ENCODE measurements at places on chromosomes 12 and 14.

- DNase-seq: no peak
Observed at GRCh38 chr12:124240493-124240892, 54.4 kb upstream of the RFLNA start.

GRCh38 chr14:56905282-56905681 lies 95.0 kb upstream of the OTX2 start:
- no peak for DNase-seq

DNA sequence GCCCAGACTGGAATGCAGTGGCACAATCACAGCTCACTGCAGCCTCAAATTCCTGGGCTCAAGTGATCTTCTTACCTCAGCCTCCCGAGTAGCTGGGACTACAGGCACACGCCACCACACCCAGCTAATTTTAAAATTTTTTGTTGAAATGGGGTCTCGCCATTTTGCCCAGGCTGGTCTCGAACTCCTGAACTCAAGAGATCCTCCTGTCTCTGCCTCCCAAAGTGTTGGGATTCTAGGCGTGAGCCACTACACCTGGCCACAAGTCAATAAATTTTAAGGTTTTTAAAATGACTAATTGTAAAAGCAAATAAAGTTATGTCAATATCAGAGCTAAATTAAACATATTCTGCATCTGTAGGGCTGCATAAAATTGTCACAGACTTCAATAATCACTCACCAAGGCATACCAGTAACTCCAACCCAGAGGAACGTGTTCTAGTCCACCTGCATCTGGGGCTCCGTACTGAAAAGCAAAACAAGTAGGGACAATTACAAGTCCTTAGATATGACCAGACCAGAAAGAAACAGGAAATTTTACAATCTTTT lies 13.9 kb downstream of the GNS start:
- DNase-seq: no peak

GRCh38 chr14:91520138-91520537 lies 10.0 kb upstream of the PPP4R3A start:
- no peak for DNase-seq

DNA sequence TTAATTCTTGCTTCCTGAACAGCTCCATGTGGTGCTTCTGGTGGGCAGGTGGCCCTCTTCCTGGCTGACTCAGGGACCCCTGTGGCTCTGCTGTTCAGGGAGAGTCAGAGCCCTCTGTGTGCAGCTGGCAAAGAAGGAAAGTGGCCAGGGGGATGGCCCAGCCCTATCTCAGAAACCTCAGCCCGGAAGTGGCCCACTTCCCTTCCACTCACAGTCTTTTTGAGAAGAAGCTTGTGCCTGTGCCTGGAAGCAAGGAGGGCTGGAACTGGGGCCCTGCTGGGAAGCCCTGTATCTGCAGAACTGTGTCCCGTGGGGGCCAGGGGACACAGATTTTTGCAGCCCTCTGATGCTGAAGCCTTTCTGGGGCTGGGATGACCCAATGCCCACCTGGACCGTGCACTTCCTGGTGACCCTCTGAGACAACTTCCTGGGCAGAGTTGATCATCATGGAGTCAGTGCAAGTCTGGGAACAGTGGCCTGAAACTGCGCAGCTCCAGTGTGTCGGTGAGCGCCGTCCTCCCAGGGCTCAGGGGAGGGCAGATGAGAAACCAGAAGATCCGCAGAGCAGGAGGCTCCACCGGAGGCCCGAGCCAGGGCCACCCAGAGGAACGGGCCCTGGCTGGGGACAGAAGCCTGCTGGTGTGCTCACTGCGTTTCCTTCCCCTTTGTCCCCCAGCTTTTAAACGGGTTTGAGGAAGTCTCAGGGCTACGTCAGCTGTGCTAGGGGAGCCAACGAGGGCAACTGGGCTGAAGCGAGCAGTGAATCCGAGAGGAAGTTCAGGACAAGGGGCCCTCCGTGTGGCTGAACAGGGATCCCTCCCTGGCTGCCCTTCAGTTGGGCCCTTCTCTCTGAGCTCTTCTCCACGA lies 217.4 kb upstream of the RTL1 start:
- peak; percentile 8 for DNase-seq

DNA sequence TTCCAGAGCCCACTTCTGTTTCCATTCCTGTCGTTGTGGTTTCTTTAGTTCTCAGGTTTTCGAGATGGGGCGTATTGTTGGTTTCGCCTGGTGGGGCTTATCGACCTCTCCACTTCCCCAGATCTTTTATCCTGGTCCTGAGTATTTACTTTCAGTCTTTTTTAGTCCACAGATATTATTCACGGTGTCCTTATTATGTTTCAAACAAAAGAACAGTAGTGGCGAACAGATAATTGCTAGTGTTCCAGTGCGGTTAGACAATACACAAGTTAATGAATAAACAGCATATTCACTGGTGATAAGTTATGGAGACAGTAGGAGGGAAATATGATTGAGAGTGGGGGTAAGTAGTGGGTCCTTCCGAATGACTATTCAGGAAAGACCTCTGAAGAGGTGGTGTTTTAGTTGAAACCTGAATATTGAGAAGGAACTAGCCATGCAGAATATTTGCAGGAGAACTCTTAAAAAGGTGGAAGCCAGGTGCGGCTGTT lies 668 bp downstream of the TMEM260 start:
- DNase-seq: peak; percentile 5

DNA sequence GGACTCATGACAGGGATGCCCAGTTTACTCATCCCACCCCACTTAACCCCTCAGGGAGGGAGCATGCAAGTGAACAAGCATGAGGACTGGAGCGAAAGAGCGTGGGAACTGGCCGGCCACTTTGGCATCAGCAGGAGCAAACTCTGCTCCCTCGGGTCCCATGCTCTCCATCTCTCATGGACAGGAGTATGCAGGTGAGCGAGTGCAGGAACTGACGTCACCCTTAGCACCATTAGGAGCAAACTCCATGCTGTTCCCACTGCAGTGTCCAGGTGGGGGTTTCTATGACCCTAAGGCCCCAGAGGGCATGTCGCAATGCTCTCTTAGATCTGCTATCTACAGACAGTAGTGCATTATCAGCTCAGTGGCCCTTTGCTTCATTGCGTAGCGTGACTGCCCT lies 821.8 kb upstream of the LRFN5 start:
- DNase-seq: no peak

GRCh38 chr14:67241411-67242167 lies at the start of gene PALS1:
TSS of gene PALS1 (plus strand) at chr14:67241435. CDS start at chr14:67279171, 37,736 bp downstream.
- DNase-seq: peak; percentile 77

DNA sequence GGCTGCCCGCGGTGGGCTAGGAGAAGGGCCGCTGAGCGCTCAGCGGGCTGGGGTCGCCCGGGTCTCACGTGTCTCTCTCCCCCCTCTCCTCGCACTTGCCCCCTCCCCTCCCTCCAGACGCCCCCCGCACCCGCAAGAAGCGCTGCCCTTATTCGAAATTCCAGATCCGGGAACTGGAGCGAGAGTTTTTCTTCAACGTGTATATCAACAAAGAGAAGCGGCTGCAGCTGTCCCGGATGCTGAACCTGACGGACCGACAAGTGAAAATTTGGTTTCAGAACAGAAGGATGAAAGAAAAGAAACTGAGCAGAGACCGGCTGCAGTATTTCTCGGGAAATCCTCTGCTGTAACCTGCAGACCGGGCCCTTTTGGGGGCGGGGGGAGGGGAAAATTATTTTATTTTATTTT lies 314 bp upstream of the HOTAIR start:
- no peak for DNase-seq

- peak; percentile 32 for DNase-seq
Observed at GRCh38 chr14:93064411-93065271, 51.1 kb downstream of the ITPK1 start.

GRCh38 chr14:69594846-69595245 lies 16.6 kb upstream of the SUSD6 start:
- DNase-seq: peak; percentile 31

- DNase-seq: no peak
Observed at GRCh38 chr12:123945287-123946151, 27.1 kb downstream of the CCDC92 start.

- no peak for DNase-seq
Observed at GRCh38 chr12:84165998-84166571, 746.5 kb downstream of the SLC6A15 start.

DNA sequence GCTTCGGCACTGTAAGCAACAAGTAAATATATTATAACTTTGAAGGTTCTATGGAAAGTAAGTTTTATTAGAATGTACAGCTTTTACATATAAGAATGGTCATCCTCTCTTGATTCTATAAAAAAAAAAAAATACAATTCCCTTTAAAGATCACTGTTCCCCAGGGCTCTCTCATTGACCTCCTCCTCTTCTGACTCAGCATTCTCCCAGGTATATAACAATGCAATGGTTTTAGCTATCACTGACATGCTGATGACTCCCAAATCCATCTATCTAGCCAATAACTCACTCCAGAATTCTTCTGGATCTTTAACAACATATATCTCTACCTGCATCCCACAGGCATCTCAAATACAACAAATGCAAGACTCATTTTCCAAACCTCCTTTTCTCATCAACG lies 62.7 kb downstream of the EEA1 start:
- no peak for DNase-seq

- peak; percentile 64 for DNase-seq
Observed at GRCh38 chr14:33796356-33796755, 154.5 kb downstream of the EGLN3 start.

- DNase-seq: no peak
Observed at GRCh38 chr12:104340925-104341611, 37.5 kb downstream of the EID3 start.

DNA sequence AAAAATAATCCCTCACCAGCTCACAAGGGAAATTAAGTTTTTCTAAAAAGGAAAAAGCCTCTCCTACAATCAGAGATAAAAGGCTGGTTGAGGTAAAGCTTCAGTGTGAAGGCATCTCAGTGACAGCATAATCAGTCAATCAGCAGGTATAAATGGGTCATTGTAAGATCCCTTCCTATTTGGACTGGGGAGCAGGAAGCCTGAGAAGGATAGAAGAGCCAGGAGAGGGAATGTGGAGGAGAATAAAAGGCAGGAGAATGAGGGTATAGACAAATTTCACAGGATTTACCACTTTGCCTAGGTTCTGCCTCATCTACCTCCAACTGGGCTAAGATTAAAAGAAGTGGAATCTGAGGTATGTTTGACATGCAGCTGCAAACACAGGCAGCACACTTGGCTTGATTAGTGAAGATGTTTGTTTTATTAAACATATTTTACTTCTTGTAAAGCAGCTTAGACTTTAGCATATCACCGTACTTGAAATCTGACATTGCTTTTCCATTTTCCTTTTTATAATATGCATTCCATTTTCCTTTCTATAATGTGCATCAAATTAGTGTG lies 479.1 kb upstream of the USP15 start:
- DNase-seq: no peak

DNA sequence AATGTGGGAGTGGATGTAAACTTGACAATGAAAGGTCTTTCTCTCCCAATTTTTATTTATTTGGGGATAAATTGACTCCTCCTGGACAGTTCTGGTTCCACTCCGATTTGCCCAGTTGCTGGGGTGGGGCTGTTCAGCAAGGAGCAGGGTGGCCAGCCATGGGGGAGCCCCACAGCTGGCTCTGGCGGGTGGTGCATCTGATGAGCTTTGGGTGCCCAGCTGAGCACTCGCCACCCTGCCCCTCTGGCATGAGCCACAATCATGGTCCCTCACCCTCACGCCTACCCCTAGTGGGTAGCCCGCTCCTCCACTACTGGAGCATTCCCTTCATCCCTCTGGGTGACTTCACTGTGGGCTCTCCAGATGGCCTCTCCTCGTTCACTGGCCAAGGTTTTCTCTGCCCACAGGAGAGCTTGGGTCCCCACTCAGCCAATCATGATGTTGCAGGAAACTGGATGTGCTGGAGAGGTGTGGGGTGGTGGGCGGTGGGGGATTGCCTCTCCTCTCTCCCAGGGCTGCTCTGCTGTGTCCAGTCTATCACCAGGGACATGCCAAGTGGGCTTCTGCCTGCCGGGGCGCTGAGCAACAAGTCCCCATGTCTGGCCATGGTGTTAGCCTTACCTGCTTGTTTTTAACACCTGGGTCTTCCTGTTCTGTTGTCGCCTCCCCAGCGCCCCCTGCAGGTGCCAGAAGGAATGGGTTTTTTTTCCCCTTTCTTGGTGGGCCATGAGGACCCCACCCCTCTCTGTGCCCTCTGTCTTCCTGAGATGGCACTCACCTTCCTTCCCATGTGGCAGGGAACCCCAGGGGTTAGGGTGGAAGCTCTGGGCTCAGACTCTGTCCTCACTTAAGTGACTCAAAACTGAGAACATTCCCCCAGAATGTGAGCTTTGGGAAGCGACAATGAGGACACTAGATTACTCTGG lies 3.4 kb downstream of the CYP46A1 start:
- DNase-seq: no peak

DNA sequence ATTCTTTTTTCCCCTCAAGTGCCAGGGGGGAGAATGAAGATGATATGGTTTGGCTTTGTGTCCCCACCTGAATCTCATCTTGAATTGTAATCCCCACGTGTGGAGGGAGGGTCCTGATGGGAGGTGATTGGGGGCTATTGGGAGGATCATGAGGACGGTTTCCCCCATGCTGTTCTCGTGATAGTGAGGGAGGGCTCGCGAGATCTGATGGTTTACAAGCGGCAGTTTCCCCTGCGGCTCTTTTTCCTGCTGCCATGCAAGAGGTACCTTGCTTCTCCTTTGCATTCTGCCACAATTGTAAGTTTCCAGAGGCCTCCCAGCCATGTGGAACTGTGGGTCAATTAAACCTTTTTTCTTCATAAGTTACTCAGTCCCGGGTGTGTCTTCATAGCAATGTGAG lies 173.7 kb downstream of the CAND1 start:
- DNase-seq: no peak

- peak; percentile 91 for DNase-seq
Observed at GRCh38 chr14:32134448-32135097, 57.5 kb downstream of the ARHGAP5 start.

GRCh38 chr12:3119192-3119755 lies 42.1 kb downstream of the TSPAN9 start:
- no peak for DNase-seq

DNA sequence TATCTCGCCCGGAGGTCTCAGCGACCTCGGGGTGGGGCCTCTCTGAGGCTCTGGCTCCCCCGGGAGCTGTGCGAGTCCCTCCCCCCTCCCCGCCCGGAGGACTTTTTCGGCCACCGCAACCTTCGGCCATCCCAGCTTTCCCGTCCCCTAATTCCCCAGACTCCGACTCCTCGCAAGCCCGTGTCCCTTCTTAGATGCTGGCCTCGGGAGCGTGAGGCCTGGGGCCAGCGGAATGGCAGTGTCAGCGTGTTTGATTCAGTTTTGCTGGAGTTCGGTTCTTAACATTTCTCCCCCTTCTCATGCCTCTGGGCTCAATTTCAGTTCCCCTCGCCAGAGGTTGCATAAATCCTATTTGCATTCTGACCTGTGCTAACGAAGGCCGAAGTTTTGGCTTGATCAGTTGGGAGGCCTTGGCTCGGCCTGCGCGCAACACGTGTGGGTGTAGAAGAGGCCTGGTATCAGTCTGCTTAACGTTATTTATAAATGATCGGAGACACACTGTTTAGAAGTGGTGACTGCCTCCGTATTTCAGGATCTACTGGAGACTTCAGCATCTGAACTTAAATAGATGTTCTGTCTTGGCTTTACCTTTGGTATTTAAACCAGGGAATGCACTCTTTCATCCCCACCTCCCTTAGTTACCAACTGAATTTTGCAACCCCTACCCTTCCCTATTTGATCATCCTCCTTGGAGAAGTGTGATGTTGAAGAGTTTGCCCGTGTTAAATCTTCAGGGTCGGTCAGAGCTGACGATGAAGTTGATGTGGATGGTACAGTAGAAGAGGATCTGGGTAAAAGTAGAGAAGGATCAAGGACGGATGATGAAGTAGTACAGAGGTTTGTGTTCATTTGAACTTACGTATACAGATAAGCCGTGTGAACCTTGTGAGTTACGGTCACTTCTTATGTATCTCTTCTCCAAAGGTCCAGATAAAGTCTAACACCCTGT lies 851 bp downstream of the HSP90B1 start:
- no peak for DNase-seq

- no peak for DNase-seq
Observed at GRCh38 chr14:93949511-93950075, 22.4 kb downstream of the FAM181A start.

Data from fibroblast of skin of right quadriceps (primary cell).